ENCODE measurements at places on chromosomes 7 and 10.
A peak's percentile ranks its signal among the peaks of the same experiment; 100 is the strongest.

DNA sequence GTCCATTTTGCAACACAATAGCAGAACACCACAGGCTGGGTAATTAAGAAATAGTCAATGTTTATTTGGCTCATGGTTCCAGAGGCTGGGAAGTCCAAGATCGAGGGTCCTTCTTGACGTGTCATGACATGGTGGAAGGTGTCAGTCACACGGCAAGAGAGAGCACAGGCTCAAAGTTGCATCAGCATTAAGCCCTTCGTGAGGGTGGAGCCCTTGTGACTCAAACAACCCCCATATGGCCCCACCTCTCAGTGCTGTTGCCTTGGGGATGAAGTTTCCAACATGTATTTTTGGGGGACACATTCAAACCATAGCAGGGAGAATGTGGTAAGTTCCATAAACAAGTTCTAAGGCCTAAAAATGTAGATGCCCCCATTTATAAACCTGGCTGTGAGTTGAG is 24.6 kb upstream of the GTPBP4 start:
- DNase-seq, result no peak

DNA sequence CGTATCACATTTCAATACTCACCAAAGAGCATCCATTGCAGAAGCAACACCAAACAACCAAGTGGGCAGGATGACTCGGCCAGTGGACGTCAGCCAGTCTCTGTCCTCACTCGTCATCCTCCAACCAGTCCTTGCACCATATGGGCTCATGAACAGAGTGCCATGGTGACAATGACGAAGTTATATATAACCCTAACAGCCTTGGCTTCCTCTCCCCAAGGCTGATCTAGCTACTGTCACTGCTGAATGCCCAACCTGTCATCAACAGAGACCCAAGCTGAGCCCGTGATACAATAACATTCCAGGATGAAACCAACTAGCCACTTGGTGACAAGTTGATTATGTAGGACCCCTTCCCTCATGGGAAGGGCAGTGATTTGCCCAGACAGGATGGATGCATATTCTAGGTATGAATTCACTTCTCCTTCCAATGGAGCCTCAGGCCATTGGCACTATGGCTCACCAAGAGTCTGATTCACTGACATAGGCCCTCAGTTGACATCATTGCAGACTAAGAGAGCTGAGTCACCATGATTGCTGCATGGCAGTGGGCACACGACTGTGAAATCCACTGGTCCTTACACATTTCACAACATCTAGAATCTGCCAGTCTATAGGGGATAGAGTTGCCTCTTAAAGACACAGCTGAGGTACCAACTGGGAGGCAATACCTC is 26.3 kb upstream of the PPIF start:
- DNase-seq, result no peak

DNA sequence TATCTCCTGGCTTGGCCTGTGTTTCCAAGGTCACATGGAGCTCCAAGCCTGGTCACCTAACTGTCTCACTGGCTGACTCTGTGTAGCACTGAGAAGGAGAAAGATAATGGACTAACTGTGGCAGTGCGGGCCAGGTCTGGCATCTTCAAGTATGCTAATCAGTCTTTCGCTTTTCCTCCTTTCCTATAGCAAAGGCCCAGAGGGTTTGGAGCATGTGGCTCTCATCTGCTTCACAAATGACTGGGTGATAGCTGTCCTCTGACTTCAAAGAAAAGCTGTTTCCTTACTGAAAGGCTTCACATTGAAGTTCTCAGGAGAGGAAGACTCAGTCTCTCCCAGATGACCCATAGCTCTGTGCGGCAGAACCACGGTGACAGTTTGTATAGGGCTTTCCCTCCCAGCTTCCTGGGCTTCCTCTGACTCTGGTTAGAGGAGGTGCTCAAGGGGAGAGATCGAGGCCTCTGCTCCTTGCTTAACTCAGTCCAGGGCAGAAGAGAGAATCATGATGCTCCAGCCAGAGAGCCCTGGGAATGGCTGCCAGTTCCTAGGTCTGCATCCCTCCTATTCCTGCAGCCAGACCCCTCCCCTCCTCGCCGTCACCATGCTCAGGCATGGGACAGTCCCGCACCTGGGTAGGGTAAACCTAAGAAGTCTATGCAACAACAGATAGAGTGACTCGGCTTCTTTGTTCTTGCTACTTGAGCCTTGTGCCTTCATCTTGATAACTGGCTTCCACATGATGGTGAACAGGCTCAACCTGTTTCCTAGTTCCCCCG is 72.3 kb downstream of the CCDC71L start:
- no peak for DNase-seq

DNA sequence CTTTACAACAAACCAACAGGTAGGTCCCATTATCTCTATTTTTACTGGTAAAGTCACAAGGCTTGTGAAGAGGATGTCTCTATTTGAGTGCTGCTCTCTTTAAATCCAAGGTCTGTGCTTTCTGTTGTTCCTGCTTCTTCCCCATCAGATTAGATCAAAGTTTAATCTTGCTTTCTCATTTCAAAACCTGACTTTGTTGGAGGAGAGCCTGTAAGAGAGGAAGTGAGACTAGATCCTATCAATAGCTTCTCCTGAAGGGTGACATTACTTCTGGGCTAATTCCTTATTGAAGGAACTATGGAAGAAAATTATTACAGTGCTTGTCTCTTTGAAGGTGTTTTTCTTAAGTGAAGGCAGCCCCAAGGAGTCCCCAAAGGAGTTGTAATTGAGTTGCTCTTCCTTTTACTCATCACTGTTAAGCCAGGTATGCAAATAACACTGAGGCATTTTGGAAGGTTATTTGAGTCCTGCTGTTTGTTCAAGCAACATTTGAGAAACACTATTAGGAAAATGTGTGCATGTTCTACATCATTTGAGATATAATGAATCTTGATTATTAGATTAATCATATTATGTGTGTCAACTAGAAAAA is 146.2 kb upstream of the MBL2 start:
- no peak for DNase-seq

DNA sequence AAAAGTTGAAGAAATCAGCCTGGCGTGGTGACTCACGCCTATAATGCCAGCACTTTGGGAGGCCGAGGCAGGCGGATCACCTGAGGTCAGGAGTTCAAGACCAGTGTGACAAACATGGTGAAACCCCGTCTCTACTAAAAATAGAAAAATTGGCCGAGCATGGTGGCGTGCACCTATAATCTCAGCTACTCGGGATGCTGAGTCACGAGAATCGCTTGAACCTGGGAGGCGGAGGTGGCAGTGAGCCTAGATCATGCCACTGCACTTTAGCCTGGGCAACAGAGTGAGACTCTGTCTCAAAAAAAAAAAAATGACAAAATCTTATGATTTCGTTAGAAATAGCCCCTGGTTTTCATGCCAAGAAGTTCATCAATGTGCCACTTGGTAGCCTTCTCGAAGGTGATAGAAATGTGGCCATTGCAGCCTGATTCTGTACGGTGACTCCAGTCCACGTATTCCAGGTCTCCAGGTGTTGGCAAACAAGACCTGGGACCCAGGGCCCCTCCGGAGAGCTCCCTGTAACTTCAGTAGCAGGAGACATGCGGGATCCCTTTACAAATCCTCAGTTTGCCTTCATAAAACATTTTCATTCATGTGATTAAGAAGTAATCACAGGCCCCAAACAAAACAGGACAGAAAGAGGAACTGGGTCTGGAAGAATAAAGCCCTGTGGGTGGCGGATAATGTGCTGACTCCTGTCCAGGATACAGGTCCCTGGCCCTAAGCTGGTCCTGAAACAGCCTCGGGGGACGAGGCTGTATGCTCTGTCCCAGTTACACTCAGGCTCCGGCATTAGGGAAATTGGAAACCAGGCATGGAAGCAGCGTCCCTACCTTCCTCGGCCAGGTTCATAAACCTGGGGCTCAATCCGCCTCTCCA is 207.3 kb upstream of the SH2B2 start:
- DNase-seq, result no peak

GRCh38 chr7:151484971-151485707 is 34.6 kb downstream of the RHEB start:
- no peak for DNase-seq

GRCh38 chr10:79608505-79609375 is 2.0 kb upstream of the SFTPA1 start:
- DNase-seq, result no peak

- DNase-seq, result no peak
Observed at GRCh38 chr7:91397612-91398011, 133.4 kb downstream of the FZD1 start.

DNA sequence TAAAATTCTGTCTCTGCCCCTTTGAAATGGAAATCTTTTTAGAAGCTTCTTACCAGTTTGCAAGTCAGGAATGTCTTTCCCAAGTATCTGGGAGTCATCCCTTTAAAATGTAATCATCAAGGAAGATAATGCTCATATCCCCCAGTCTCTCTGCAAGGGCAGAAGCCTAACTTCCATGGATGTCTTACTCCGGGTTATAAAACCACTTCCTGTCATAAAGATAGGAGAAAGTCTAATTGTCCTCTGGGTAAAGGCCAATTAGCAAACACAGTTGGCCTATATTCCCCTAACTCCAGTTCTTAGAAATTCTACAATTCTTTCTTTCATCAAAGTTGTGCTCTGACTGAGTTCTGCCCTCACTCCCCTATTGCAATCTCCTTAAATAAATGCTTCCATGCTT is 1631.5 kb upstream of the LRRTM3 start:
- no peak for DNase-seq

DNA sequence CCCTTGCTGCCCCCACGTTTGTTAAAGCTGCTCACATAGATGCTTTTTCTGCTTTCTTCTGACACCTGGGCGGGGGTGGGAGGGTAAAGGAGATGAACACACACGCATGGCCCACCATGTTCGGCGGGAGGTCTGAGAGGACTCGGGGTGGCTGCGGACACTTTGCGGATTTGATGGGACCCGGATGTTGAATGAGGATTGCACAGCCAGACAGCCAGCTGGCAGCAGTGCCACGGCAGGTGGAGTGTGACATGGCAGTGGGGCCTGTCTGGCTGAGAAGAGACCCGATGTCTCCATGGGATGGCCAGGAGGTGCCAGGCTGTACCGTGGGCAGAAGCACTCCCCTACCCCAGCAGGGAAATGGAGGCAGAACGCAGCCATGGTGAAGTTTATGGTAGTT is 31.2 kb downstream of the PPP2R2D start:
- no peak for DNase-seq

GRCh38 chr10:12355384-12355783 is 6.0 kb downstream of the CAMK1D start:
- no peak for DNase-seq

DNA sequence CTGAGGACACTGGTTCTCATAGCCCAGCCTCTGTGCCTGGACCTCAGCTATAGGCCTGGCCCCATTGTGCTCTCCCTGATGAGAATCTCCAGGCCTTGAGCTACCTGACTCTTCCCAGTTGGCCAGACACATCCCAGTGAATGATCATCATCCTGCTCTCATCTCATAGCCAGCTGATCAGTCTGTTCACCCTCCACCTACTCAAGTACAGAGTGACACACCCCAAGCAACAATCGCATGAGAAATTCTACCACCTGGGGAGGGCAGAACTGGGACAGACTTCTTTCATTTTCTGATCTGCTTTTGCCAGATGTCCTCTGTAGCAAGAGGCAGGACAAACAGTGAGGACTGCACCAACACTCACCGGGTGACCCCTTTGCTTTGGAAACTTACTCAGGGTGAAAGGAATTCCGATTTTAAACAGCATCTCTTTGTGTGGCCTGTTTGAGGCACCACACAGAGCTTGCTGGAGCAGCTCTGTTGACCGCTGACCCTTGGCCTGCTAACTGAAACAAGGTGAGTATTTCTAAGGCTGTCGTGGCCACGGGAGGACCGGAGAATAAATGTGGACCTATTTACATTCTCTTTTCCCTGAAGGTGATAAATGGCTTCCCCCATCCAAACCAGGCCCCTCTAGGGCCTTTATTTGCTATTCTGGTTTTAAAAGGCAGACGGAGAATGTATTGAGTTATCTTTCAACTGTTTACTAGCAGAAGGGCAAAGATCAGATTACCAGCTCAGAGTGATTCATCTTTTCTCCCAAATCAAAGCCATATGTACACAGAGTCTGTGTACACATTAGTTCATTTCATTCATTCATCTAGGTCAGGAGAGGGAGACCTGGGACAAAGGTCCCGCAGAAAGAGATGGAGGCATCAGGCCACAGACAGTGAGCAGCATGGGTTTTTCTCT is 181.4 kb upstream of the TNS3 start:
- no peak for DNase-seq

GRCh38 chr10:97533888-97534287 is 35.2 kb downstream of the UBTD1 start:
- no peak for DNase-seq

DNA sequence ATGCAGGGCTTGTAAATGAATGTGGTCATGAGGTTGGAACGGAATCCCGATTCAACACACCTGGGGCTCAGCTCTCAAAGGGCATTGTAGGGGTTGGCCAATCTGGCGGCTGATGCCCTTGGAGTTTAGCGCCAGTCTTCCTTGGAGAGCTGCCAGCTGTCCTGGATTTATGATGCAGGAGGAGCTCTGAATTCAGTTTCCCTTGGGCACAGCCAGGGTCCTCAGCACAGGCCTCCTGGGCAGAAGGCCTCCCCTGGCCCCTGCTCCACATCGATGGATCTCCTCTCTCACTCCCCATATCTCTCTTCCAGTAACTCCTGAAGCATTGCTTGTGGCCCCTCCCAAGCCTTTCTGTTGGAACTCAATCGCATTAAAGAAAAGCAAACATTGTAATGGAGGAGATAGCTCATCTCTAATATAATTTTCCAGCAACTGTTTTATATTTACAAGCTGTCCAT is 985 bp upstream of the CYTH3 start:
- DNase-seq, result peak; percentile 36

GRCh38 chr10:70192326-70192968 is 22.1 kb upstream of the SAR1A start:
- no peak for DNase-seq

DNA sequence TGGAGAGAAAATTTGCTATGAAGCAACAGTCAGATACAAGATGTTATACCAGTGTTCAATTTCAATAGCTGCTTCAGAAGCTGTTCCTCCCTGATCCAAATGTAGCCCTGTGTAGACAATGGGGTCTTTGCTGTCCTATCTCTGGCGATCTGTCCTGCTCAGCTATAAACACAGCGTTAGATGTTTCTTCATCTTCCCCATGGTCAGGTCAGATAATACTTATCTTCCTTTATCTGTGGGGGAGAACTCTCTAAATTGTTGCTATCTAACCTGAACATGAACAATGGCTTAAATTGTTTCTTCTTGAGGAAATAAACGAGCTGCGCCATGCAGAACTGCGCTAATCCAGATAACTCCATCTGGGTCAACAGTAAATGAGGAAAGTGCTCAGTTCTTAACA is 15.6 kb upstream of the KIAA1217 start:
- DNase-seq, result no peak

DNA sequence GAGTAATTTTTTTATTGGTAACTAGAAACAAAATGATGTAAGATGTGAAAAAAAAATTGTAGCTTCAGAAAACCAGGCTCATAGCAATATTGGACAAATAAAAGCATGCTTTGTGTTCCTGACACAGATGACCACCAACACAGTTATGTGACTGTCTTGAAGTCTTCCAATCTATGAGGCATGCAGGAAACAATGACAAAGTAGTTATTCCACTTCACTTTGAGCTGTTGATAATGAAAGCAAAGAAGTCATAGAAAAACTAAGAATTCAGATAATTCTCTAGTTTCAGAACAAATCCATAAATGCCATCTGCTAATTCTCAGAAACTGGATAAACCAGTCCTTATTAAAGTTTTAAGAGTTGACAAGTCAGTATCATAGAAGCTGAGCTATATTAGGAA is 378.4 kb upstream of the SEMA3D start:
- no peak for DNase-seq
